ENCODE measurements at places on chromosomes 6 and 20.
A peak's percentile ranks its signal among the peaks of the same experiment; 100 is the strongest.

DNA sequence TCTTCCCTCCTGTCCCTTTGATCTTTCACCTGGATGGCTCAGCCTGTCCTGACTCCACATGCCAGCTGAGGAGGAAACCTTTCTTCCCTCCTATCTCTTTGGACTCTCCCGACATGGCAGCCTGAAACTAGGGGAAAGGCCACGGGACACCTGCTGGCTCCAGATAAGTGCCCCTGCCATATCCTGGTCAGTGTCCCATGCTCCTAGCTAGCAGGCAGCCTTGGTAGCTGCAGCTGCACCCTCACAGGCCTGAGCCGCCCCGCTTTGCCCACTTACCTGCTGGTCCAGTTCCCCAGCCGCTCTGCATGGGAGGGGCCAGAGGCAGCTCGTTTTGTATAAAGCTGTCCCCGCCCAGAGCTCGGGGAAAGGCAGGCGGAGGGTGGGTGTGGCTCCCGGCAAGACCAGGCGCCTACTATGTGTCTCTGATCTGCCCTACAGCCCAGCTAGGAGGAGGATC, 7.4 kb upstream of the SLC52A3 start:
- no peak for DNase-seq

GRCh38 chr6:45423824-45424450, 46.2 kb upstream of the SUPT3H start:
- DNase-seq: no peak

- no peak for DNase-seq
Observed at GRCh38 chr6:167013067-167013466, 13.9 kb downstream of the CEP43 start.

- DNase-seq: no peak
Observed at GRCh38 chr6:129507846-129508245, 202.1 kb downstream of the ARHGAP18 start.

GRCh38 chr6:100719883-100720682, 161.0 kb downstream of the ASCC3 start:
- no peak for DNase-seq

GRCh38 chr20:60428651-60429050, 470.4 kb downstream of the CDH26 start:
- DNase-seq: no peak

DNA sequence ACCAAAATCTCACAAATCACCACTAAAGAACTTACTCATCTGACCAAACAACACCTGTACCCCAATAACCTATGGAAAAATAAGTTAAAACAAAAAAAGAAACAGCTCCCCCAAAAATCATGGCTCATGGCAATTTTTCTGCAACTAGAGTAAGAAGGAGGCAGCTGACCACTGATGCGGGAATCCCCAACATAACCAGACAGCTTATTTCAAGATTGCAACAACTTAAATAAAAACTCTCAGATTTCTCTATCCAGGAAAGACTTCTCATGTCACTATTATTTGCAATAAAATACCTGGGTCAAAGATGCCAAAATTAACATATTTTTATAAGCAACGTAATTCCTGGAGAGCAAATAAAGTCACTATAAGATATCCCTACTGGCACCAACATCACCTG, 128.1 kb upstream of the LY86 start:
- DNase-seq: no peak

- no peak for DNase-seq
Observed at GRCh38 chr20:14454296-14454695, 116.9 kb upstream of the FLRT3 start.

DNA sequence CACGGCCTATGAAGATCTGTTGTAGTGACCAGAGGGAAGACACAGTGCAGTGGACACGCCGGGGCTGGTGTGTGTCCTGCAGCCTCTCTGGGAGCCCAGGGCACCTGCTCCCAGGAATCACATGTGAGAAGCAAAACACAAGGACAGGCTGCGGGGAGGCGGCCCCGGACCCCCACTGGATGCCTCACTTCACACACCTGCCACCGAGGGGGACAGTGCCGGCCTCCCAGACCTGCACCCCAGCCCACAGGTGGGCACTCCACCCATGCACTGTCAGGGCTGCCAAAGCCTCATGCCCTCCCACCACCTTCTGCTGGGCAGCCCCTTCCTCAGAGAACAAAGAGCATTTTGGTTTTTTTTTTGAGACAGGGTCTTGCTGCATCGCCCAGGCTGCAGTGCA, 27.4 kb downstream of the FRMD1 start:
- DNase-seq: no peak

- no peak for DNase-seq
Observed at GRCh38 chr20:14896569-14896968, 559.2 kb upstream of the FLRT3 start.

- no peak for DNase-seq
Observed at GRCh38 chr20:37479266-37479665, 41.8 kb upstream of the NNAT start.

- no peak for DNase-seq
Observed at GRCh38 chr6:93081901-93082300, 337.5 kb downstream of the EPHA7 start.

- DNase-seq: peak; percentile 92
Observed at GRCh38 chr20:63216041-63216848, at the start of gene YTHDF1. TSS of gene YTHDF1 (minus strand) at chr20:63216131. CDS start at chr20:63215892, 239 bp downstream.

DNA sequence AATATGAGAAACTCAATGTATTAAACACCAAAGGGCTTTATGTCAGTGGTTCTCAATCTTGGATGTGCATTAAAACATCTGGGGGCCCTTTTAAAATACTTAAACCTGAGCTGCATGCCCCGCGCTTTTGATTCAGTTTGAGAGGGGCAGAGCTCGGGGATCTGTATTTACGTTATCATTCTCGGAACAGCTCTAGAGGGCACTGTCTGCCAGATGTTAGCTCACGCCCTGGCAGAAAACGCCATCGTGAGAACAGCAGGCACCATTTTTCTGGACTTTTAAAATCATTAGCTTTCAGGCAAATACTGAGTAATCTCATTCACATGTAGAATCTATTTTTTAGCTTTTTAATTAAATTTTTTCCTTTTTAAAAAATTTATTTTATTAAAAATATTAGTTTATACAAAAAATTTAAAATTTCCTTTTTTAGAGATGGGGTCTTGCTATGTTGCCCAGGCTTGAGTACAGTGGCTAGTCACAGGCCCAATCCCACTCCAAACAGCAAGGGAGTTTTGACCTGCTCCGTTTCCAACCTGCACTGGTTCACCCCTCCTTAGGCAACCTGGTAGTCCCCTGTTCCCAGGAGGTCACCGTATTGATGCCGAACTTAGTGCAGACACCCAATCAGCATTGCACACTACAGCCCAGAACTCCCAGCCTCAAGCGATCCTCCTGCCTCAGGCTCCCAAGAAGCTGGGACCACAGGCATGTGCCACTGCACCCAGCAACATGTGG, 30.0 kb upstream of the ZNF133 start:
- DNase-seq: no peak

DNA sequence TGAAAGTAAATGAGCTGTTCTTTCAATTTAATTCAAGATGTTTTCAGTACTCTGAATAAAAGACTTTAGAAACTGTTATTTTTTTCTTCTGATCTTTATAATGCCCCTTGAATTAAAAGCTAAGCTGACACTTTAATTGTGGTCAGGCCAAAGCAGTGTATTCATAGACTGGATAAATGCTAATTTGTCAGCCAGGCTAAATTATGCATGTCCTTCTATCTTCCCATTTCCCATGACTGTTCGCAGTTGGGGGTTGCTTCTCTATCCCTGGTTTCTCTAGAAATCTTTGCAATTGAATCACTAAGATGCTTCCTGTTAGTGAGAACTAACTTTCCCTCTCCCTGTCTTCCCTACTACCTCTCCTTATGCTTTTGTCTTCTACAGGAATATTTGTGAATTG, 396.2 kb downstream of the RFPL4B start:
- DNase-seq: no peak

DNA sequence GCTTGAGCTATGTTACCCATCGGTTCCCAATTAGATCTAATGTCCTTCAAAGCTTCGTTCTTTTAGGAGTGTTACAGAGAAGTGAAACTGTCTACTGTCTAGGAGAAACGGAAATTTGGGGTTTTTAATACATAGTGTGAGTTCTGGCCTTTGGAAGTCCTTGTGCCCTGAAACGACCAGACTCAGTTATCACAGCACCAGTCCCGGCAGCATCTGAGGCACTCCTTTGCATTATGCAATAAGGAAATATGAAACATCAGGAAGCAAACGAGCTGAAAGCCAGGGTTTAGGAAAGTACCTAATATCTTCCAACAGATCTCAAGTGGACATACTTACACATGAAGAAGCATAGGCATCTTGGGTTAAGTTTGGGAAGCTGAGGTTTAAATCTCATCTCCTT, 61.8 kb upstream of the ADGRF1 start:
- no peak for DNase-seq

- DNase-seq: no peak
Observed at GRCh38 chr6:131400054-131400778, 172.8 kb upstream of the ARG1 start.

GRCh38 chr6:139927236-139927635, 552.8 kb upstream of the CITED2 start:
- no peak for DNase-seq

GRCh38 chr6:13794184-13794583, 20.2 kb downstream of the MCUR1 start:
- no peak for DNase-seq

- DNase-seq: no peak
Observed at GRCh38 chr20:18380908-18381529, 85.8 kb downstream of the DZANK1 start.

- DNase-seq: no peak
Observed at GRCh38 chr20:34200023-34200422, 41.2 kb upstream of the ASIP start.

GRCh38 chr6:76418560-76419223, 346.2 kb upstream of the IMPG1 start:
- DNase-seq: no peak

DNA sequence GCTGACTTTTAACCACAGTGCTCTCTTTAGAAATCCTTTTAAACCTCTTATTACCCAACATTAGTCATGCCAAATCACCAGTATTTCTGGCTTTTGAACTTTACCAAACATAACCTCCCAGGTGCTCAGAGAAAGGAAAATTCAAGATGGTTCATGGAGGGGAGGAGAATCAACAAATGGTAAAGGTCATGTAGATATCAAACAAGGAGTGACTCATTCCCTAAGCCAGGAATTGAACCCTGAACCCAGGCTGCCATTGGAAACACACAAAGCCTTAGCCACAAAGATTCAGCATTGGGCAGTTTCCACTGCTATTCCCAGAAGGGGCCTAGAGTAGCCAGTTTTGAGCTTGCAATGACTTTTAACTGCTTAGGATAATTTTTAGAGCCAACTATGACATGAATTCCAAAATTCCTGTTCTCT, 21.6 kb upstream of the ENTPD6 start:
- DNase-seq: no peak

DNA sequence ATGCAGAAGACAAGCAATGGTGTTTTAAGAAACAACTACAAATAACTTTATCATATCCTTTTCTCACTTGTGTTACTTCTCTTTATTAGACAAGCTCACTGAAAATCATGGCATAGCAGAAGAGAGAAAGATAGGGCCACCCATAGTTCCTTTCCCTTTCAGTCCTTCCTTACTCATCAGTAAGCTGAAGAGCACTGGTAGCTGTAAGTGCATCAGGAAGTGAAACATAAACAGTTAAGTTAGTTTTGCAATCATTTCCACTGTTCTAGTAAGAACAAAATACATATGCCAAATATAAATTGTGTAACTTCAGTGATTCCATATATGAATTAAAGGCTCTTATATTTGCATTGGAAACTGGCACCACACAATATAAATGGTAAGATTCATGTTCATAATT, 220.1 kb downstream of the HACE1 start:
- DNase-seq: no peak

GRCh38 chr6:163718537-163718936, 304.0 kb downstream of the QKI start:
- DNase-seq: no peak

- DNase-seq: no peak
Observed at GRCh38 chr6:24760210-24760609, 14.5 kb upstream of the GMNN start.

GRCh38 chr20:15655295-15655874, 917.9 kb downstream of the KIF16B start:
- DNase-seq: no peak

DNA sequence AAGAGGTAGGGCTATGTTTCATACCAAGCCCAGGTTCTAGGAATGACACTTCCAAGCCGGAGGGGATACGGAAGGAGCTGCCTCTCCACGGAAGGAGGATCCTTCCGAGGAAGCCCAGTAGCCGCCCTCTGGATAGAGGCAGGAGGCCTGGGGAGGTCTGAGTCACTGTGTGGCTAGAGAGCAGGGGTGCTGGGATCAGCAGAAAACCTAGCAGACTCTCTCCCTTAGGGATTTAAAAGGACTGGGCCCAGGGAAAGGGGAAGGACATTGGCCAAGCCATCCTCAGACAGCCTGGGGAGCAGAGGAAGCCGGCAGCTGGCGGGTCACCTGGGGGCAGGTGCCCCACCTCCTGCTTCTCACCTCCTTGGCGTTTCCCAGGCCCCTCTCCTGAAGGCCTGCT, 36.6 kb upstream of the NFATC2 start:
- no peak for DNase-seq

- DNase-seq: no peak
Observed at GRCh38 chr6:145329257-145329656, 406.1 kb downstream of the EPM2A start.

DNA sequence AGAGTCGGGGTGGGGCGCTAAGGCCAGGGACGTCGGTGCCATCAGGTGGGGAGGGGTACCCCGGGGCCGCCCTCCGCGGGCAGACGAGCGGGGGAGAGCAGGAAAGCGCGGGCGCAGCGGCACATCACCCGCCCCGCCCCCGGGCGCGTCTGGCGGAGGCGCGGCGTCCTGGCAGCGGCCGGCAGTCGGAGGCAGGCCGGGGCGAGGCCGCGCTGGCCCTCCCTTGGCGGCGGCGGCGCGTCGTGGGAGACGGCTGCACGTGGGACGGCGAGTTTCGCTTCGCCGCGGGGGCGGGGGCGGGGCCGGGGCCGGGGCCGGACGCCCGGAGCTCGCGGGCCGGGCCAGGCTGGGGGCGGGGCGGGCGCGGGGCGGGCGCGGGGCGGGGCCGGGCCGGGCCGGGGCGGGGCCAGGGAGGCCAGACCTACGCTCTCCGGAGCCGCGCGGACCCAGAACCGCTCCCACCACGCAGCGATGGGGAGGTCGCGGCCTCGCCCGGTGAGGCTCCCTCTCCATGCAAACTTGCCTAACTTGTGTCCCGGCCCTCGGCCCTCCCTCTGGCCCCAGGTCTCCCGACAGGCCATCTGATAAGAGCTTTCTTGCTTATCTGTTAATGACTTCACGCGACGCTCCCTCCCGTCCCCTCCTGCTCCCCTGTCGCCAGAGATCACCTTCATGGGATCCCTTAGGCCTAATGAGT, 12.5 kb downstream of the ITPR3 start:
- DNase-seq: no peak

All from left renal cortex interstitium (tissue), 4 donors.